GDM1 (cell line): ENCODE measurements at places on chromosomes 12 and 14.

DNA sequence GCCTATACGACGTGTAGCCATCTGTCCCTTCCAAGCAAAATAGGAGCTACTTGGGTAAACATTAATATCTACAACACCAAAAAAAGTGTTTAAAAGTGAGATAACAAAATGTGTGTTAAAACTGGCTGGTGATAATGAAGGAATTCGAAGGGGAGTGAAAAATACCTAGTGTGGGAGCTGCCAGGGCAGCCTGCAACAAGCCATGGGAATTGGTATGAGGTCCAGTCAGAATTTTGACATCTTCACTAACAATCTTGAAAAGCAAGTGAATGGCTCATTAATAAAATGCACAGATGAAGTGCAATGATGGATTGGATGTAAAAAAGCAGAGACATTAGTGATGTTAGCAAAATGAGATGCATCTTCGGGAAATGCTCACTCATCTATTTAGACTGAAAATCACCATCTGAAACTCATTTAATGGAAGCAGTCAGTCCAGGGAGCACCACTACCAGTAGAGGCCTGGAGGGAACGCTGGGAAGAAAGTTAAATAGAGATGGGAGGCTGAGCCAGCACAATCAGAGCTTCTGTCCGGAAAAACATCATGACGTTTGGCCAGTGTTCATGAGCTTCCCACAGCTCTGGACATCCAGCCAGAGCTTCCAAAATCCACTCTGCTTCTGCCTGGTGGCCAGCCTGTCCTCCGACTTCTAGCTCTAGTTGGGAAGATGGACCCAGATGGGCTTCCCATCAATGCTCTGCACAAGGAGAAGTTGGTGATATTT is 405.0 kb upstream of the TMTC1 start:
- DNase-seq: no peak

- DNase-seq: no peak
Observed at GRCh38 chr14:61435563-61436337, 114.4 kb downstream of the PRKCH start.

GRCh38 chr12:8637666-8638065 is 25.0 kb downstream of the MFAP5 start:
- DNase-seq: no peak

DNA sequence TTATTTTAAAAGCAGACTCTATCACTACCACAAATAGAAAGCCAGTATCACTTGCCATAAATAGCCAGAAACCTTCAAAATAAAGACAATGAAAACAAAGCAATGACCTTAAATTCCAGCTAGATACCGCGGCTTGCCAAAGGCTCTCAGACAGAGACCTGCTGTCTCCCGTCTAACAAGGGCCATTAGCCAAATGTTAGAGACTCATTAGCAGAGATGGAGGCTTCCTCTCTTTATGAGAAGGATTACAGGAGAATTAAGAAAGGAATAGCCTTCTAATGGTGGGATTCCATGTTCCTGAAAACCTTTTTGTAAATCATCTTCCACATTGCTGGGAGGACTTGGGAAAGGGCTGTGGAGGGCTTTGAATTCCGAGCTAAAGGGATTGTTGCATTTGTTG is 206.7 kb downstream of the AACS start:
- DNase-seq: no peak

DNA sequence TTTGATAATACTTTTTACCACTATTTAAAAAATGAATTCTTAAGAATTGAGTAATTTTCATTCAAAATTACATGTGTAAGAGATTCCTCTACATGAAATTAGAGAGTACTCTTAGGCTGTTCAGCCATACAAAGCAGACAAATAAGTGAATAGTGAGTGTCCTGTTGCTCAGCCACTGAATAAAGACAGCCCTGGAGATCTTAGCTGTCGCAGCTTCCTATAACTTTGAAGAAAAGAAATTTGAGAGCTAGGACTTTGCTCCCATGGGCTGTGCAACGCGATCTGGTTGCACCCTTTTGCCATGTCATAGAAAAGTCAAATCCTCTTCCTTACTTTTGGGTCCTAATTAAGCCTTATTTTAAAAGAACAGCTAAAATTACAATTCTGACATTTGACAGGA is 40.9 kb upstream of the LRIG3 start:
- no peak for DNase-seq

- no peak for DNase-seq
Observed at GRCh38 chr12:112175361-112176155, 50.2 kb downstream of the TRAFD1 start.
